ENCODE measurements at places on chromosomes 3 and 15.

- DNase-seq = no peak
Observed at GRCh38 chr3:182795389-182795782, 2.1 kb downstream of the ATP11B start.

- peak; percentile 20 for DNase-seq
Observed at GRCh38 chr3:159855599-159856346, 132.9 kb upstream of the IL12A start.

DNA sequence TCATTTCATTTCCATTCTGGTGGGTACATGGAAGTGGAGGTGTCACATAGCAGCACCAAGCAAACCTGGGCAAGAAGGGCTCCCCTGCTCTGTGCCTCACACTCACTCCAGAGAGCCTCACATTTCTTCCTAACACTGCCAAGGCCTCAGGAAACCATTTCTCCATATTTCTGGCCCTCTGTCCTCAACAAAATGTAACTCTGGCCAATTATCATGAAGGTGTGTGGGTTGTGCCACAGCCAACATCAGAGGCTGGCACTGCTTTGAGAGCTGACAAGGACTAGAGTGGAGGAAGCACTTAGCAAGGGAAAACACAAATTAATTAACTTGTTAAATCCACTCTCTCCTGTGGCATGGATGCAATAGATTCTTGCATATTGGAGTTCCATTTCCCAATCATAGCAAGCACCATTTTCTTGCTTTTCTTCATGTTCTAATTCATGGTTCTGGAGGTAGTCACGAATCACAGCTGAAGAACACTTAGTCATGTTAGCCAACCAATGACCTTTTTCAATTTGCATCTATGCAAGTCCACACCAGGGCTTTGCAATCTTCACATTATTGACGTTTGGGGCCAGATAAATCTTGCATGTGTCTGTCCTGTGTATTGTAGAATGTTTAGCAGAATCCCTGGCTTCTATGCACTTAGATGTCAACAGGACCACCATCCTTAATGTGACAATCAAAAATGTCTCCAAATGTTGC is 241.1 kb downstream of the PLCL2 start:
- DNase-seq = no peak

DNA sequence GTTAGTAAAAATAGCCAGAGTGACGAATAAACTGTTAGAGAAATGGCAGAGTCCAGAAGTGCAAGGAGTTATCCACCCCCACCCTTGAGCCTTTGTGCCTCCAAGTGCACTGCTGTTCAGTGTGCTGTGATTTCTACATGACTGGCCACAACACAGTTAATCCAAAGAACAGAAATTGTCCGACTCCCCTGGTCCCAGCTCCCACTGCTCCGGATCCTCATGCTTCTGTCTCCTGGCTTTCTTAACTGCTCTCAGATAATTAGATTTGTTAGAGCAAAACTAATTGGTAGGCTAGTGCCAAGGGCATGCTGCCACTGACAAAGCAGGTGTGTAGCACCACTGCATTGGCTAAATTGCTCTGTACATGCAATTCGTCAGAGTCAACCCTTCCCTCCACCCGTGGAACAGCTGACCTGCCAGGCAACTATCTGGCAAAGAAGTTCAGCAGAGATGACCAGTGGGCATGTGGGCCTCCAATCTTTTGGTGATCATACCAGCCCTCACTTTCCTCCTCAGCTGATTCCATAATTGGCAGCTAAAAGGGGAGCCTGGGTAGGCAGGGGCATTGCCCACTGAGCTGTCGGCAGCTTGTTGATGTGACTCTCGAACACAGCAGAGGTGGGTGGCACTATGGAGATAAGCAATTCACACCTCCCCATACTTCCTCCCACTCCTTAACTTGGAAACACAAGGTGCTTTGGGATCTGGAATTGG is 18.9 kb upstream of the ACAP2 start:
- DNase-seq = peak; percentile 58

GRCh38 chr3:42668793-42669217 is 15.3 kb downstream of the ZBTB47 start:
- DNase-seq = no peak

GRCh38 chr3:159919873-159920272 is 68.8 kb upstream of the IL12A start:
- no peak for DNase-seq

- no peak for DNase-seq
Observed at GRCh38 chr3:98561727-98562521, 30.1 kb downstream of the GPR15 start.

DNA sequence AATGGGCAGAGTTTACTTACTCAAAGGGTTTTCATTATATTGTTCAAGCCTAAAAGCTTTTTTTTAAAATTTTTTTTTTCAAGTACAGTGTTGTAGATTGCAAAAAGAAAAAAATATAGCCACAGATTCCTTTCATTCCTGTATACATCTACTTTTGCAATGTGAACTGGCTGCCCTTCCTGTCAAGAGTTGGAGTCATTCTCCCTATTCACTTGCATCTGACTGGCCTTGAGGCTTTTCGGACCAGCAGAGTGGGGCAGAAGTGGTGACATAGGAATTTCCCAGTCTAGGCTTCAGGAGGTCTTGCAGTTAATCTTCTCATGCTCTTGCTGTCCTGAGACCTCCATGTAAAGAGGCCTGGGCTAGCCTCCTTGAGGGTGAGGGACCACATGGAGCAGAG is 218.3 kb upstream of the CFAP20DC start:
- DNase-seq = no peak

DNA sequence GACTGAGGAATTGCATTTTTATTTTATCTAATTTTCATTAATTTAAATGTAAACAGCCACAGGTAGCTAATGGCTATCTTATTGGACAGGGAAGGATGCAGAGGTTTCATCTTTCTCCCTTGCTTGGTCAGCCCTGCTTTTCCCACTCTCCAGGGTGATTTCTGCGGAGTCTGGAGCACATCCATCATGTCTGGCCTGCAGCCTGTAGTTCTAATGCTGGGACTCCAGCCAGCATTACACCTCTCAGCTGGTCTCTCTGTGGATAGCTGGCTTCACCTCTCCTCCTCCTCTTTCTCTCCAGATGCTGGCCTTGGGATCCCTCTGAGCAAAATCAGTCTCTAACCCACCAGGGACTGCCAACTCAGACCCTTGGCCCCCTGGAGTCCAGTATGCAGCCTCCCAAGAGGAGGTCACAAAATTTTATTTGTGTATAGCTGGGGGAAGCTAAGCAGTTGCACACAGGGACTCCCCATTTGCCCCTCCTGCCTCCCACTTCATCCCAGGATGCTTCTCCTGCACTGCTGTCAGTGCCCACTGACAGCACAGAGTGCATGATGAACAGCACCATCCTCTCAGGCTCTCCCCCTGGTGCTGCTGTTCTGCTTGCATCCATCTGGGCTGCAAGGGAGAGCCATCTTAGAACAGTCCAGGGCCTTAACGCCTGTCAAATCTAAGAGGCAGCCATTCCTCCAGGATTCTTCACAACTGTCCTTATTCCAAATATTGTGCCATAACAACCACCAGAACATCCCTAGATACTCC is 1.7 kb downstream of the BFSP2 start:
- no peak for DNase-seq

DNA sequence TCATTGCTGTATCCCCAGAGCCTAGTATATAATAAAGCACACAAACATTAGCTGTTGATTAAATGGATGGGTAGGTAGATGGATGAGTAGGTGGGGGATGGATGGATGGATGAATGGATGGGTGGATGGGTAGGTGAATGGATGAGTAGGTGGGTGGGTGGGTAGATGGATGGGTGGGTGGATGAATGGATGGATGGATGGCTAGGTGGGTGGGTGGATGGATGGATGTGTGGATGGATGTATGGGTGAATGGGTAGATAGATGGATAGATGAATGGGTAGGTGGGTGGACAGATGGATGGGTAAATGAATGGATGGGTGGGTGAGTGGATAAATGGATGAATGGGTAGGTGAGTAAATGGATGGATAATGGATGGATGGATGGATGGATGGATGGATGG is 30.2 kb upstream of the NSMCE3 start:
- DNase-seq = no peak

DNA sequence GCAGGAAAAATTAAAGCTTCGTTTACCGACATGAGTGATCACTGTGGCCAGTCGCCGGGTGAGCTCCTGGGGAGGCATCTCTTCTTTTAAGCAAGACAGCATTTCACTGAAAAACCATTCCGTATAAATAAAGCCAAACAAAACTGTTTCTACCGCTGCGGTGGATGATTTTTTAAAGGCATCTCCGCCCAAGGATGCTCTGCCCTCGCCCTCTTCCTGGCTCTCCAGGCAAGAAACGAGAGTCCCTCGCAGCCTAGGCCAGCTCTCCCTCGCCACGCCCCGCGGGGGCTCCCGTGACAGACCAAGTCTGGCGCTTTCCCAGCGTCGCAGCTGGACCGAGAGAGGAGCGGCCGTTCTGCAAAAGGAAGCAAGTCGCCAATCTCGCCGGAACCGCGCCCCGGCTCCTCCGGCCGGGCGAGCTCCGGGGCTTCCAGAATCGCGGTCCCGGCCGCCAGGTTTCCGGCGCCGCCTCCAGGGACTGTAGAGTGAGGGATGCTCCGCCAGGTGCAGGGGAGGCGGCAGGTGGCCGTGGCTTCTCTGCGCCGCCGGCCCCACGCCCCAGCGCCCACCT is 458 bp downstream of the MCF2L2 start:
- DNase-seq = peak; percentile 41

GRCh38 chr15:67839499-67839928 is 331 bp downstream of the RNU6-1 start:
- DNase-seq = peak; percentile 75

GRCh38 chr15:76865548-76865991 is 39.6 kb downstream of the SCAPER start:
- no peak for DNase-seq

- DNase-seq = no peak
Observed at GRCh38 chr3:71465371-71466036, 118.0 kb downstream of the FOXP1 start.

- no peak for DNase-seq
Observed at GRCh38 chr3:13364602-13365271, 55.4 kb downstream of the NUP210 start.
